NCI-H1436 (cell line): ENCODE measurements at places on chromosomes 2 and 18.

GRCh38 chr18:22606563-22607283 lies 189.0 kb upstream of the CTAGE1 start:
- DNase-seq = no peak

GRCh38 chr2:195124391-195125079 lies 532.5 kb upstream of the SLC39A10 start:
- DNase-seq = no peak

GRCh38 chr2:191994749-191995148 lies 147.9 kb upstream of the CAVIN2 start:
- DNase-seq = no peak

DNA sequence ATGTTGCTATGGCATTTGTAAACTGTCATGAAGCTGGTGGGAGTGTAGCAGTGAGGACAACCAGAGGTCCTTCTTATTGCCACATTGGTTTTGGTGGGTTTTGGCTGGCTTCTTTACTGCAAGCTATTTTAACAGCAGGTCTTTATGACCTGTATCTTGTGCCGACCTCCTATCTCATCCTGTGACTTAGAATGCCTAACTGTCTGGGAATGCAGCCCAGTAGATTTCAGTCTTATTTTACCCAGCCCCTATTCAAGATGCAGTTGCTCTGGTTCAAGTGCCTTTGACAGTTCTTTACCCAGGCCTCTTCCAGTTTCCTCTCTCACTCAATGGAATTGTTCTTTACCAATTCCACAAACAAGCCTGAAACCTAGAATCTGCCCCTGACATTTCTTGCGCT lies 145.1 kb downstream of the KCNE4 start:
- no peak for DNase-seq

- DNase-seq = no peak
Measured at GRCh38 chr2:68901199-68901514, 30.0 kb upstream of the BMP10 start.

GRCh38 chr18:55584201-55584600 lies 3.8 kb downstream of the TCF4 start:
- no peak for DNase-seq

GRCh38 chr2:45643095-45643494 lies 8.4 kb upstream of the PRKCE start:
- DNase-seq = no peak

DNA sequence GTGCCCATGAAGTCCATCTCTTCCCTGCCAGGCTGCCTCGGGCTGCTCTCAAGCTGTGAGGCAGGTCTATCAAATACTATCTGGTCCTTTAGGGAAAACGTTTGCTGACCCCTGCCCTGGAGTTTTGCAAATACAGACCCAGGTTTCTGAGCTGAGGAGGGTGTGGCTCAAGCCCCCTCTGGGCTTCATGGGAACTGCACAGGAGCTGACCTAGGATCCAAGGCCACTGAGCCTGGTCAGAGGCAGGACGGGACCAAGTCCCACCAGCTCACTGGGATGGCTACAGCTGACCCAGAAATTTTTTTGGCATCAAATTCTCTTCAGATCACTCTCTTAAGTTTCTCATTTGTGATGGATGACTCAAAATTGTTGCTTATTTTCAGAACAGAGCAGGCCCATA lies 14.1 kb downstream of the ZNF516 start:
- DNase-seq = no peak

- no peak for DNase-seq
Measured at GRCh38 chr18:66461344-66461743, 142.5 kb downstream of the CDH19 start.

GRCh38 chr2:100321866-100322820 lies at the start of gene LONRF2:
Gene LONRF2 (minus strand): TSS chr2:100322501. CDS start chr2:100322093, 408 bp downstream.
- DNase-seq = peak; percentile 30

DNA sequence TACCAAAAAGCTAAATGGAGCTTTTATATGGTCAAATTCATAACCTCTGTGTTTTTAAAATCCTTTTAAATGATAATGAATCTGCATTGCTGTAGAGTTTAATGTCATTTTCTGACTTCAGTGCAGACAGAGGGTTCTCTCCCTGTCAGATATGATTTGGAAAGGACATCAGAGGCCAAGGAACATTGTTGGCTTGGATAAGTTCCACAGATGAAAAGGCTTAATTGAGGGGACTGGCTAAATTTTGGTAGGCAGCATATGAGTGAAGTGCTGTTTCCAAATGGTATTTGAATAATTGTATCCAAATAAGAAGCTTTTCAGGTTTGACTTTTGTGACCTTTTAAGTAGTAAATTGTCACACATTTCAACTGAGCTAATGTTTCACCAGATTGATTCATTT lies 124.6 kb upstream of the KCNH7 start:
- DNase-seq = no peak

- DNase-seq = no peak
Measured at GRCh38 chr18:74742573-74743243, 145.0 kb downstream of the ZNF407 start.

DNA sequence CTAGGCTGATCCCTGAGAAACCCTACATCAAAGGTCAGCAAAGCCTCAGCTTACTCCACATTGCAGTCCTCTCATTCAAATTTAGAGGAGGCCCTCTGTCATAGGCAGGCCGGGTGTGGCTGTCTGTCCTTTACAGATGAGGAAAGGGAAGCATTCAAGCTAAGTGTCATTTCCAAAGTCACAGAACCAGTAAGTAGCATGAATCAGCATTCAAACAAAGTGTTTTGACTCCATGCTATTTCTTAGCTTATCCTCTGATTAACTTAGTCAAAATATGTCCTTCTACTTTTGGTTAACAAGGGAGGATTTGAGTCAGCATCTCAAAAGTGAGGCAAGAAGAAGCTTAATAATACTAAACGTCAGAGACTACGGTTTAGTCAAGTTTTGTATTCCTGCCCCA lies 409.0 kb upstream of the POU3F3 start:
- DNase-seq = no peak

GRCh38 chr2:170576296-170576695 lies 138.8 kb upstream of the SP5 start:
- DNase-seq = no peak

- DNase-seq = no peak
Measured at GRCh38 chr2:3125001-3125760, 252.4 kb downstream of the EIPR1 start.

DNA sequence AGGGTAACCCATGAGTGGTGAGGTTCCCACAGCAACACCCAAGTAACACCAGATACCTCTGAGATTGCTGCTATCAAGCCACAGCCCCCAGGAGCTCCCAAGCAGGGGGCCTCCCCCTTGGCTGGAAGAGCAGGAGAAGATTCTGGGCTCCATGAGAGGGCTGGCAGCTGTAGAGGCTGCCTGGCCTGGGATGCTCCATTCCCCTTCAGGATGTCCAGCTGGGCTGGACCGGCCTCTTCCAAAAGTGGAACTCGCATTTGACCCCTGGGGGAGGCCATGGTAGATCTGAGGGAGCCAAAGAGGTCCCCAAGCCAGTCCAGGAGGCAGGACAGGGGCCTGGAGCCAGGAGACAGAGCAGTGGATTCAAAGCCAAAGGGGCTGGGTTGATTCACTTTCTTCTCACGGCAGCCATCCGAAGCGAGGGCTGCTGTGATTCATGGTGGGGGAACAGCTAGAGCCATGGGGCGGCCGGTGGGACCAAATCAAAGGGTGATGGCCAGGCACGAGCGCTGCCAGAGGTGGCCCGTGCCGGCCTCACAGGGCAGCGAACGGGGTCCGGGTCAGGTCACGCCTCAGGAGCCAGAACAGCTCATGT lies 95.3 kb upstream of the ID2 start:
- DNase-seq = no peak

GRCh38 chr2:195316486-195316885 lies 340.5 kb upstream of the SLC39A10 start:
- DNase-seq = no peak

GRCh38 chr2:932320-933115 lies 18.1 kb upstream of the SNTG2 start:
- DNase-seq = no peak

GRCh38 chr2:172177581-172177980 lies 74.9 kb upstream of the DLX2 start:
- no peak for DNase-seq

DNA sequence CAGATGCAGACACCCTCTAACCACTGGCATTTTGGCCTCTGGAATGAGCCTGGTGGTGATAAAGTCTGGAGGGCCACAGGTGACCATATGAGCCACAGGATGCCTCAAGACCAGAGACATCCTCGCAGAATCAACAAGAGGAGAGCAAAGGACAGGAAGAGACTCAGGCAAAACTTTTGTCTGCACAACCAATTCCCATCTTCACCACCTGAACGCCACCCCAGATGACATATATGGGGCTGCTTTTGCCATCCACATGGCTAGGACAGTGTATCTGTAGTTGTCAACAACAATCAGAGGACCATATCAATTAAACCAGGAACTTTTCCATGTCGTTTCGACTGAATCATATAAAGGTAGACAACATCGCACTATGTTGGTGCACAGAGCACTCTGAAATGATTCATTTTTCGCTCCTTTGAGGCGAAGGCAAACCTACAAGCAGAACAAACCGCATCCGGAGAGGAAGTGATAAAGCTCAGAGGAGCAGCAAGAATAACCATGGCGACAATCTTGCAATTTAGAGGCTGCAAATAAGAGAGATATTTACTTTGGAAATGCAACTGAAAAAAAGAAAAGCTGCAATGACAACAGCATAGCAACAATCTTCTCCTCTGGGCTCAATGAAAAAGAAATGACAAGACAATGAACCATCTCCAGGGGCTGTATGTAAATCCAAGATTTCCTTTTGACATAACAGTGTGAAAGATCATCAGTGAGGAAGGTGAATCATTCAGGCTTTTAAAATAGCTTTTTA lies 204.5 kb downstream of the ARL4C start:
- DNase-seq = no peak
